ENCODE measurements at places on chromosomes 6 and 20.

- DNase-seq, result no peak
These were observed 2.7 kb upstream of the PLCB4 start for GRCh38 chr20:9066191-9066590.

- DNase-seq, result no peak
These were observed 46.7 kb downstream of the SLC35D3 start for GRCh38 chr6:136968837-136969236.

DNA sequence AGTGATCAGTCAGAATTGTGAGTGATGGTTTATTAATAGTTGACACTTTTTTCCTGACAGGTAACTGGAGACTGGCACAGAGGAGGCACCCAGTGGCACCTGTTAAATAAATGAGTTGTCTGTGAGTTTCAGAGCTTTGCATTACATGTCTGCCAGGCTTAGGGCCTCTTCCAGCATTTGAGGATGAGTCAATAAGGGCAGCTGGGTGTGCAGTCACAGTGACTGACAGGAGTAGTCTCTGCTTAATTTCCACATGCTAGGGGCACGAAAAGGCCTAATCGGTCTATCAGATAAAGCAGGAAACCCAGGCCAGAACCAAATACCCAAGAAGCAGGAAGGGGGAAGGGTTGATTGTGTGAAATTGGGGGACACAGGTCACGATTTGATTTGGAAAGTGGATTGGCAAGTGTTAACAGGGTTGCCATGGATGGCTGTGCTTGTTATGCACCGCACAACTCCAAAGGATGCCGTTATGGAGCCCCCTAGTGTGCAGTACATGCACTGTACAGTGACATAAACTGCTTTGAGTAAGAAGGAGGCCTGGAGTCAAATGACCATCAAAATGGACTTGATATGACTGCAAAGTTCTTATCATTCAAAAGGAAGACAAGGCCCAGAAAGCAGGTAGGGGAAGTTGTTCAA lies 111.9 kb upstream of the GGTLC1 start:
- DNase-seq, result peak; percentile 10

- DNase-seq, result no peak
These were observed 458.3 kb downstream of the MMUT start for GRCh38 chr6:49004801-49005200.

DNA sequence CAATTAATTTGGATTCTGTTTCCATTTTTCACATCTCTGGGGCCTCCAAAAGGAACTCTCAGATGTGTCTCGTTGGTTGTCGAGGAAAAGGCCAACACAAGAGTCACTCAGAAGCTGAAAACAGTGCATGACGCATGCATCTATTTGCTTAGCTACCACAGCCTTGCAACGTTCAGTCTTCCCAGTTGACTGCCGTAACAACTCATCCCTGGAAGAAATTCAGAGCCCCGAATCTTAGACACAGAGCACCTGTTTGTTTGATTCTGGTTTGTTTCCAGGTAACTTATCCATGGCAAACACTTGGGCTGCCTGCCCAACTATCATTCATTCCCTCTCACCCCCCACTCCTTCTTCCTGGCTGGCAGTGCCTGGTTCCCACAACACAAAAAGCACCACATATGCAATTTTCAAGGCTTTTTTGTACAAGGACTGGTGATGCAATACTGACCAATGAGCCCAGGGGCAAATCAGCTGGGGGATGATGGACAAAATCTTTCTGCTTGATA lies 60.5 kb downstream of the ZMYND8 start:
- no peak for DNase-seq

DNA sequence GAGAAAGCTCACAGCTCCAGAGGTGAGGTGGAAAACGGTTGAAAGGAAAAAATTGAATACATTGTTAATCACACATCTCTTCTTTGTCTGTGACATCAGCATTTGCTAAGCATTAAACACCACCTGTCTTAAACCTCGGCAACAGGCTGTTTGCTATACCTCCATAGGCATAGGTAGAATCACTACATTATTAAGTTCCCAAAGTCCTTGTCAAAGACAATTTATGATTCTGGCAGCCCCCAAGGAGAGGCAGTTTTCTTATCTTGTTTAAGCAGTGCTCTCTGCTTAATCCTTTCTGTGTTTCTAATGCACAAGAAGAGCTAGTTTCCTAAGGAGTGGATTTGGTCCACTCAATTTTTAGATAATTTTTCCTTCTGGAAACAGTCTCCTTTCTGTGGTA lies 249.7 kb downstream of the NKAIN2 start:
- DNase-seq, result no peak
